CD4-positive, alpha-beta T cell treated with Interleukin-4 for 4 hours (primary cell): ENCODE measurements at places on chromosomes 6 and 20.

DNA sequence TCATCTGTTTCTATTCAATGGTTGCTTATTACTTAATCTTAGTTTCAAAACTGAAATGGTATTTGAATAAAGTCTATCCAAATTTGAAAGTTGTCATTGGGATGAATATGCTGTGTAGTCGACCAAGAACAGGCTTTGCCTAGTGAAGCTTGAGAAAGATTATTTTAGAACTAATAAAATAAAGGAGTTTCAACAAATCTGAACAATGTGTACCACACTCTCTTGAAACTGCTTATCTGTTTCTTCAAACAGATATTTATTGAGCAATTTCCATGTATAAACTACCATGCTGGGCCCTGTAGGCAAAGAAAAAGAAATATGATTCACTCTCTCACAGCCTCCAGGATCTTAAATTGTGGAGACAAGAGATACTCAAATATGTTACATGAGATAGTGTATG lies 174.4 kb downstream of the OGFRL1 start:
- no peak for DNase-seq

GRCh38 chr20:52318651-52319050 lies 127.1 kb upstream of the ZFP64 start:
- no peak for DNase-seq

DNA sequence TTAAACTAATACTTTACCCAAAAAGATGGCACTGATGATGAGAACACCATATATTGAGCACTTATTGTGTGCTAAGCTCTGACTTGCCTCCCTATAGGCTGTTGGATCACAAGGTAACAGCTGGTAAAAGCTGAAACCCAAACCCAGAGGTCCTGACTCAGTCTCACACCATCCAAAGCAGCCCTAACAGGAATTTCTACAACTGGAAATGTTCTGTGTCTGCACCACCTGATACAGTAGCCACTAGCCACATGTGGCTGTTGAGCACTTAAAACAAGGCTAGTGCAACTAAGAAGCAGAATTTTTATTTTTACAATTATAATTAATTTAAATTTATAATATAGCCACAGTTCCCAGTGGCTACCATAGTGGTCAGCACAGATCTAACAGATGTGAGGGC lies 15.6 kb upstream of the MATN4 start:
- no peak for DNase-seq

DNA sequence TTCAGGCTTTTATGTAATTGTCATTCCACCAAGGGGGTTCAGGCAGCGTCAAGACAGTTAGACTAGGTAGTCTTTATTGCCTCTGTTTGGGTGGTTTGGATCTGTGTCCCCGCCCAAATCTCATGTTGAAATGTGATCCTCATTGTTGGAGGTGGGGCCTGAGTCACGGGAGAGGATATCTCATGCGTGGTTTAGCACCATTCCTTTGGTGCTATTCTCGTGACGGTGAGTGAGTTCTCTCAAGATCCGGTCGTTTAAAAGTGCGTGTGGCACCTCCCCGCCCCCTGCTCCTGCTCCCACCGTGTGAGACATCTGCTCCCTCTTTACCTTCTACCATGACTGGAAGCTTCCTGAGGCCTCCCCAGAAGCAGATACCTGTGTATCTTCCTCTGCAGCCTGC lies 51.3 kb upstream of the FOXC1 start:
- DNase-seq: no peak
